ENCODE measurements at places on chromosomes 5 and 9. TPM values are rescaled to one million over a fixed set of nuclear protein-coding genes. Genes with fewer than 3 reads are reported as not detected.

- no peak for DNase-seq
These were observed 190.5 kb downstream of the TTLL11 start for GRCh38 chr9:121902461-121903135.

GRCh38 chr5:174844971-174845370, 120.6 kb downstream of the MSX2 start:
- no peak for DNase-seq

The ELL2 gene
- 14.7 TPM for total RNA-seq

- no peak for DNase-seq
These were observed 6.7 kb downstream of the SLCO4C1 start for GRCh38 chr5:102289251-102289899.

The PLCXD3 gene
- total RNA-seq, result not detected
